ENCODE measurements at places on chromosomes 5 and 9. TPM values are rescaled to one million over a fixed set of nuclear protein-coding genes. Genes with fewer than 3 reads are reported as not detected.

Gene GCNT4
- 0.20 TPM for total RNA-seq

Gene HAPLN1
- total RNA-seq, result 0.19 TPM

Gene RAB3C
- 0.07 TPM for total RNA-seq

Gene ACOT12
- total RNA-seq, result not detected

Gene ZCCHC10
- total RNA-seq, result 18.4 TPM

Gene TAF11L10
- total RNA-seq, result not detected
